Endodermal cell (in vitro differentiated cells): ENCODE measurements at places on chromosomes 1 and 21.

DNA sequence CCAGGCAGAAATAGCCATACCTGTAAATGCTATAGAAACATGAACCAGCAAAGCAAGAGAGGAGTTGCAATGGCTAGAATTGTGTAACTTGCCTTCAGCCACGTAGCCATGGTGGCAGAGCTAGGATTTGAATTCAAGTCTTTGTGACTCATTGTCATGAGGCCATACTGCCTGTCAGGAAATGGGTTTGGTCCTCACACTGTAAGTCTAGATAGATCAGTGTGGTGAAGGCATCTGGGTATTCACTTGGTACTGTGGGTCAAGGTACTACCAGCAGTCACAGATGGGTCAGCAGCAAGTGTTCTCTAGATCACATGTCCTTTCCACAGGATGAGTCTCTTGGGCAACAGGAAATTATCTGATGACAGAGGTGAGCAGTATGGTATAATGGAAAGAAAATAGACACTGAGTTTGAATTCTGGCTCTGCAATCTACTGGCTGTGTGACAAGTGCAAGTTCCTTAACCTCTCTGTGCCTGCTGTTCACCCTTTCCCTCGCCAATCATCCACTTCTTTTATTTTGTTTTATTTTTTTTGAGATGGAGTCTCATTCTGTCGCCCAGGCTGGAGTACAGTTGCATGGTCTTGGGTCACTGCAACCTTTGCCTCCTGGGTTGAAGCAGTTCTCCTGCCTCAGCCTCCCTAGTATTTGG is 36.9 kb downstream of the FGGY start:
- no peak for DNase-seq

- no peak for DNase-seq
Observed at GRCh38 chr1:155137154-155137949, 1.7 kb downstream of the SLC50A1 start.

GRCh38 chr1:27719286-27720251 is 6.2 kb upstream of the FAM76A start:
- no peak for DNase-seq

- no peak for DNase-seq
Observed at GRCh38 chr1:39462074-39462473, 29.4 kb upstream of the BMP8A start.

DNA sequence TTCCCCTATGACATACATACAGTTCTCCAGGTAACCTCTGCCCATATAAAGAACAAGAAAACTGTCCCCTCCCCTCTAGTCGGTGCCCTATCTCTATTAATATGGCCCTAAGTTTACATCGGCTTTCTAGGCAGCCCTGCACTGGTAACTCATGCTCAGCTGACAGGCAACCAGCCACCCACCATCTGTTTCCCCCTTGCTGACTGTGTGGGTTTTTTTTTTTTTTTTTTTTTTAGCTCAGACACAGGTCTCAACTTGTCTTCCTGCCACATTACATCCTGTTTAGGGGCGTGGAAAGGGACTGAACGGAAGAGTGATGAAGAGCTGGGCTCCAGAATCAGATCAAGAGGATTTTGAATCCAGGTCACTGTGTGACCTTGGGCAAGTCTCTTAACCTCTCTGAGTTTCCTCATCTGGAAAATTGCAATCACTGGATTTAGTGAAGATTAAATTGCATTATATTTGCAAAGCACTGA is 14.0 kb downstream of the LAPTM5 start:
- DNase-seq = no peak

DNA sequence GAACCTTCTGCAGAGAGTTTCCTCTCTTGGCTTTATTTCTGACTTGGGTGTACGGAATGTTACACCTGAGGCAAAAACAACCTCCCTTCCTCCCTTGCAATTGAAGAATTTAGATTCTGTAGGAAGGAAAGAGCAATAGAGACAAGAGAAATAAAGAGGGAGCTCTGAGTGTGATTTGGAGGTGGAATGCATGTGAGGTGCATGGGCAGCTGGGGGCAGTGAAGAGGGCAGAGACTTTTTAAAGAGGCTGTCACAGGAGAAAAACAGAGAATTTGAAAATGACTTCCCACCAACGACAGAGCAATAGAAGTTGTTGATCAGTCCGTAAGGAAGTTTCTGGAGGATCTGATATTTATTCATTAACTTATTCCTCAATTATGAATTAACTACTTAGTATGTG is 172.0 kb upstream of the B3GALT2 start:
- peak; percentile 58 for DNase-seq

DNA sequence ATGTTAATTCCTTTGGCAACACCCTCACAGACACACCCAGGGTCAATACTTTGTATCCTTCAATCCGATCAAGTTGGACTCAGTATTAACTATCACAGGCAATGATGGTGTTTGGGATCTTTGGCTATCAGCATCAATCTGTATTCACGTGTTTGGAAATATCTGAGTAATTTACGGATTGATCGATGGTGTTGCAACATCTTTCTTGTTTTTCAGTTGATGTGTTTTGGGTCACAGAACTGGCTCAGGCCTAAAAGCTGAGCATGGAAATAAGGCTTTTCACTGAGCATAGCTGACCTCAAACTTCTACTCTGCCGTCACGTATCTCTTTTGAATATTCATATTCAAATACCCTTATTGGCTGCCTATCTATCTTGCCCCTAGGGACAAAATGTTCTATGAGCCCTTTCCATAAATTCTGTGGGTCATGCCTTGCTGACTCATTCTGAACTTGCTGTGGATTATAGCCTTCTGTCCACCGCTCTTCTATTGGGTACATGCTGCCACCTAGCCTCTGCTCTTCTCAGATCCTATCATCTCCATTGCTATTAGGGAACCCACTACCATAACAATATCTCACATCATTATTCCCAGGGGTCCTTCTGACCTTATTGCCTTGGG is 156.0 kb downstream of the PDE4B start:
- no peak for DNase-seq

DNA sequence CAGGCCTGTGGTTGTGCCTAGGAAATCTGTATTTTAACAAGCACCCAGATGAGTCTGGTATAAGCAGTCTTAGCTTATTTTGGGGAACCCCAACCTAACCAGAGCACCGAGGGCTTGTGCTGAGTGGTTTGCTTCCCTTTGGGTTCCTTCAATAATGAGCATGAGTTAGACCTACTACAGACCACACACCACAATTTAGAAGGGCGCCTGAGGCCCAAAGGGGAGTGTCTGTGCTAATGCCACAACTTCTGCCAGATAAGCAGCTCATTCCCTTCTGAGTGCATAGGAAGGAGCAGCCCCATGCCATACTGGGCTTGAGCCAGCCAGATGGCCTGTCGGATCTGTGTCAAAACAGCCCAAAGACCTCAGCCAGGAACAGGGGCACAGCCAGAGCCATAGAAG is 15.4 kb upstream of the LSS start:
- no peak for DNase-seq

DNA sequence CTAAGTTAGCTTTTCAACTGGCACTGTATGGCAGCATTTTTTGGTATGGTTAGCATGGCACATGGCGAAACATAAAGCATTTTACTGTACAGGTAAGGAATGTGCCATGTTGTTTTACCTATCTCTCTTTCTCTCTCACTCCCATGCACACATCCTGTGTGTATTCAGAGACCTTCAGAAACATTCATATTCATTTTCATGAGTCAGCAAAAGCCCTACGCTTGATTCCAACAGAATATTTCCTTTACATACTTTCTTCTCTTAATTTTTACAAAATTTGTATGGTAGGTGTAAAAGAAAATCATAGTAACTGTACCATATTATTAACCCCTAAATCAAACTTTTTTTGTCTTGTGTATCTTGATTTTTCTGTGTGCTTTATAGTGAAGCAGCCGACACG is 10.3 kb downstream of the SRSF11 start:
- DNase-seq = no peak

GRCh38 chr1:30752651-30752908 is 5.0 kb downstream of the LAPTM5 start:
- no peak for DNase-seq

DNA sequence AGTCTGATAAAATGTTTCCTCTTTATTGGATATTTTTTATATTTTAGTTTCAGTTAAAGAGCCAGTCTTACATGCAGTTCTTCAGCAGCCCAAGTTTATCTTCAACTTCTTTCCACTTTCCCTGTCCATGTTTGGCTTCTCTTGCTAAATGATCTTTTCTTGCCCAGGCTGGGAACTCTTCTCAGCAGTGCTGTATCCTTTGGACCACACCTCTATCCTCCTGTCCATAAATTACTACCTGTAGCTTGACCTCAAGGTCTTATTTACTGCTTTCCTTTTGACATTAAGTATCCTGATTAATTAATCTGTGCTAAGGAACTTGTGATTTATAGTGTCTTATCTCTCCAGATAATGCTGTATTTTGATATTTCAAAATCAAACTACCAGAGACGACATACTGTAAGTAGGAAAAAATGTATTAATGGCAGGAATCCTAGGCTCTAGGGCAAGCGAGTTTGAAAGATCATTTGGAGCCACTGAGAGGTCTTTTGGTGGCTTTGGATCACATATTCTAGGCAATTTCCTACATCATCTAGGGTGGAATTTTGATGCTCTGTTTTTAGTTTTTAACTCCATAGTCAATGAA is 20.5 kb upstream of the PDC start:
- no peak for DNase-seq

DNA sequence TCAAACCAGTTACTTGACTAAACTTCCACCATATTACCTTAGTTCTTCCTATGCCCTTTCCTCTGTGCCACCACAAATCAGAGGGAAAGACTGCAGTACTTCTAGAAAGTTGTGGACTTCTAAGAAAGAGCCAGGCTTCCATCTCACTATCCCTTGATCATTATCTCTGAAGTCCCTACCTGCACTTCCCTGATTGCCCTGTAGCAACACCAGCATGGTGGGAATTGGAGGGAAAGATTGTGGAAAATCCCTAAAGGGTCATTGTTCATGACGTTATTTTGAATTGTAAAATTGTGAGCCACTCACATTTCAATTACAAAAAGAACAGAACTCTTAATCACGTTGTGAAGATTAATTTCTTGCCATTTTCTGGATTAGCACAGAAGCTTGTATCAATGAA is 23.4 kb upstream of the KIAA1614 start:
- DNase-seq = no peak

DNA sequence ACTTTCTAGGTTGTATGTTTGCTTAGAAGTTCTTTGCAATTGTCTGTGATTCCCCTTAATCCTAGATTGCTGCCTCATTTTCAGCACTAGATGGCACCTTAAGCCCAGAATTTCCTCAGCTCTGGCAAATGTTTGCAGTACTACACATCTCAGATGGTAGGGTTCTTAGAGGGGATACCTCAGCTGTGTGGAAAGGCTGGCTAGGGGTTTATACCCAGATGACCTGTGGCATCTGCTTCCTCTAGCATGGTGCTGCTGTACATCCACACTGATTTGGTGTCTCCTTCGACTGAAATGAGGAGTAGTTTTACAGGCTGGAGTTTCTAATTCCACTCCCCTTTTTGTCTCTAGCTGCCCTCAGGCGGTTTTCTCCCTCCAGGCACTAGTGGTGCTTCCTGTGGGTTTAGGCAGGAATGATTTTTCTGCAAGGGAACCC is 23.5 kb downstream of the ASB17 start:
- peak; percentile 75 for DNase-seq

DNA sequence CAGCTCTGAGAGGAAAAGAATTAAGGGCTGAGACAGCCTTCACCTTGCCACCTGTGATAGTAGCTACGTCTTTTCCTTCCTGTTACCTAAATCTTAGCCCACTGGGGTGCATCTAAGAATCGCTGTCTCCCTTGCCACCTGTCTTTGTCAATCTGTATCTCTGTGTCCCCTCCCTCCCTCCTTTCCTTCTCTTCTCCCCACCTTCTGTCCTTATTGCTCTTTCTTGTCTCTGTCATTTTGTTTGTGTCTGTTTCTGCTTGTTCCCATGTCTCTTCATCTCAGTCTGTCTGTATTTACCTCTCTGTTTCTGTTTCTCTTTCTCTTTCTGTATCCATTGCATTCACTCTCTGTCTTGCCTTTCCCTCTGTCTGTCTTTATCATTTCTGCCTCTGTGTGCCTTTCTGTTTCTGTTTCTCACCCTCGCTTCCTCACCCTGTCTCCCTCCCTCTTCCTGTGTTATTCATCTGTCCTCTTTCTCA is 30.2 kb downstream of the SLC22A15 start:
- no peak for DNase-seq

- DNase-seq = no peak
Observed at GRCh38 chr1:203114202-203114601, 13.3 kb upstream of the ADORA1 start.

GRCh38 chr1:159743651-159744410 is 29.4 kb upstream of the CRP start:
- no peak for DNase-seq

DNA sequence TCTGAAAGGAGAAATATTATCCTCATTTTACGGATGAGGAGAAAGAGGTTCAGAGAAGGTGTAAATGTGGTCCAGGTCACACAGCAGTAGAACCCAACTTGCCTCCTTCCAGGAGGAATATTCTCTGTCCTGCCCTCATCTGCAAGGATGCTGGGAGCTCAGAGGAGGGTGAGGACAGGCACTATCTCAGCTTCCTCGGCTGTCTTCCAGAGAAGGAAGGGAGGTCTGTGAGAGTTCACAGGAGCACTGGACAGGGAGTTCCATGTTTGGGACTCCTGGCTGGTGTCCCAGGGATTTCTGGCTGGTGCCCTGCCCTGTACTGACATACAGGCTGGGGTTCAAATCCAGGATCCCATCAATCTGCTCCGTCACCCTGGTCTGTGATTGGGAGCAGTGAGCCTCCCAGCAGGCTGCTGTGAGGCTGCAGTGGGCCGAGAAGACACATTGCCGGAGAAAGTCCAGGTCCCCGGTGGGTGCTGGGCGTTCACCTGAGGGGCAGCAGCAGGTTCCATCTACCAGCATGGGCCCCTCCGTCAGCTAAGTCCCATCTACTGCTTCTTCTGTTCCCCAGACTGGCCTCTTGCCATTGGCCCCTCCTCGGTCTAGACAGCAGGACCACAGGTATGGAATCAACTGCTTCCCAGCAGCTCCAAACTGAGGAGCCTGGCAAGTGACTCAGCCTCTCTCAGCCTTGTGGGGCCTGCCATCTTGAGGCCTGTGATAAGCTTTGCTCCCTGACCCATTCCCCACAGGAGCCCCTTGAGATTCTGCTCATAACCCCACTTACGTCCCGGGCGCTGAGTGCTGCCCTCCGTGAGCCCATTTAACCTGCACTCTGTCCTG is 8.5 kb upstream of the BSND start:
- DNase-seq = no peak

DNA sequence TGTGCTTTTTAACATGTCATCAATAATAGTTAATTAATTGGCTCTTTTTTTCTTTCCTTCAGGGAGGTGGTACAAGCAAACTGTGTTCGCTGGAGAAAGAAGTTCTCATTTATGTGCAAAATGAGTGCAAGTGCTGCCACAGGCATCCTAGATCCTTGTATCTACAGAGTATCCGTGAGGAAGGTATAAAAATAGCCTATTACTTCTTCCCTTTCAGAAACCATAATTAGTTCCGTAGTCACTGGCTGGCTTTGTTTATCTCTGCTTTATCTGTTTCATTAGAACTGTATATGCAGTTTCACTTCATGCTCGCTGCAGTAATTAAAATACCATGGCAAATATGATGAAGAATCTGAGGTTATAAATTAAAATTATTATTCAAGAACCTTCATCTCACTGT is 40.6 kb downstream of the EEIG2 start:
- no peak for DNase-seq

- DNase-seq = peak; percentile 75
Observed at GRCh38 chr1:19461220-19461554, 24.2 kb downstream of the CAPZB start.

GRCh38 chr1:63730211-63730610 is 43.6 kb upstream of the ROR1 start:
- peak; percentile 65 for DNase-seq

GRCh38 chr1:59452559-59452958 is 155.7 kb downstream of the FGGY start:
- DNase-seq = no peak
